Left lung (tissue), 14 donors: ENCODE measurements at places on chromosomes 6 and 20. TPM values are rescaled to one million over a fixed set of nuclear protein-coding genes. Genes with fewer than 3 reads are reported as not detected.

GRCh38 chr6:30344868-30345671 is at the start of gene RPP21:
RPP21 (plus strand) TSS chr6:30345156; CDS start chr6:30345172, 16 bp downstream.
- peak; percentile 99 for DNase-seq

GRCh38 chr20:19497064-19497463 is 261.0 kb upstream of the RIN2 start:
- DNase-seq = no peak

EYA2 gene
- 0.77 TPM for polyA plus RNA-seq

HRH3 gene
- polyA plus RNA-seq = not detected

PACSIN1 gene
- polyA plus RNA-seq = 0.25 TPM

PRND gene
- polyA plus RNA-seq = 18.0 TPM
